ENCODE measurements at places on chromosomes 1 and 21. TPM values are rescaled to one million over a fixed set of nuclear protein-coding genes. Genes with fewer than 3 reads are reported as not detected.

DNA sequence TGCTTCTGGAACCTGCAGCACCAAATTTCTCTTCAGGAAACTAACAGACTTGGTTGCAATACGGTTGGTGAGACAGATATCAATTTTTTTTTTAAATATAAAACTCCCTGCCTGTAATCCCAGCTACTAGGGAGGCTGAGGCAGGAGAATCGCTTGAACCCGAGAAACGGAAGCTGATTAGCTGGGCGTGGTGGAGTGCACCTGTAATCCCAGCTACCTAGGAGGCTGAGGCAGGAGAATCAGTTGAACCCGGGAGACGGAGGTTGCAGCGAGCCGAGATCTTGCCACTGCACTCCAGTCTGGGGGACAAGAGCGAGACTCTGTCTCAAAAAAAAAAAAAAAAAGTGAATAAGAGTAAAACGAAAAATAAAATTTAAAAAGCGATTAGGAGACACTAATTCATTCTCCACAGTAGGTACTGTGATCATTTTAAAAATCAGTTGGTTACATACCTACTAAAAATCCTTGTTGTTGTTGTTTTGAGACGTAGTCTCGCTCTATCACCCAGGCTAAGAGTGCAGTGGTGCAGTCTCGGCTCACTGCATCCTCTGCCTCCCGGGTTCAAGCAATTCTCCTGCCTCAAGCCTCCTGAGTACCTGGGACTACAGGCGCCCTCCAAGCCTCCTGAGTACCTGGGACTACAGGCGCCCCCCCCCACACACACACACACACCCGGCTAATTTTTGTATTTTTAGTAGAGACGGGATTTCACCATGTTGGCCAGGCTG lies 796 bp upstream of the RBM8A start:
- DNase-seq, result no peak

GRCh38 chr1:172427191-172427590 lies 6.7 kb downstream of the C1orf105 start:
- no peak for DNase-seq

GRCh38 chr21:46661211-46661625 lies 25.7 kb downstream of the PRMT2 start:
- no peak for DNase-seq

NGF gene
- not detected for total RNA-seq

FAM167B gene
- 0.29 TPM for total RNA-seq

SYT6 gene
- not detected for total RNA-seq
